ENCODE measurements at places on chromosomes 6 and 20.

- DNase-seq: no peak
These were observed 48.5 kb upstream of the SSTR4 start for GRCh38 chr20:22986601-22987000.

- DNase-seq: no peak
These were observed 105.6 kb upstream of the PLCB4 start for GRCh38 chr20:8963330-8963729.

- DNase-seq: no peak
These were observed 295.1 kb downstream of the ALDH8A1 start for GRCh38 chr6:134654751-134655150.

- DNase-seq: no peak
These were observed 46.1 kb upstream of the PBOV1 start for GRCh38 chr6:138264372-138264880.

GRCh38 chr6:14917109-14917910 is 328.6 kb upstream of the JARID2 start:
- DNase-seq: no peak

DNA sequence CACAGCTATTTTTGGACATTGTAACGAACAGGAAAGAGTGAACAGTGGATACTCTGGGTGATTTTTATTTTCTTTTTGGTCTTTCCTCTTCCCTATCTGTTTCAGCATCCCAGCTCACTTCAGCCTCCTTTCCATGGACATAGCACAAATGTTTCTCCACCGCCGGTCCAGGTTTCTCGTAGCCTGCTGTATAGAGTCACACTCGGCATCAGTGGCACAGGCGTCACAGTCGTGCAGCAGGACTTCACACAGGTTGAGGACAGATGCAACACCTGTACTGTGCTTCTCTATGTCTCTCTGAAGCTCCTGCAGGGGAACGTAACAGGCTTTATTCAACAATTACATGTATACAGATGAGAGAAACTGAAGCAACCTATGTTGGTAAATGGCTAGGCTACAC is 348.3 kb downstream of the ESR1 start:
- DNase-seq: no peak

DNA sequence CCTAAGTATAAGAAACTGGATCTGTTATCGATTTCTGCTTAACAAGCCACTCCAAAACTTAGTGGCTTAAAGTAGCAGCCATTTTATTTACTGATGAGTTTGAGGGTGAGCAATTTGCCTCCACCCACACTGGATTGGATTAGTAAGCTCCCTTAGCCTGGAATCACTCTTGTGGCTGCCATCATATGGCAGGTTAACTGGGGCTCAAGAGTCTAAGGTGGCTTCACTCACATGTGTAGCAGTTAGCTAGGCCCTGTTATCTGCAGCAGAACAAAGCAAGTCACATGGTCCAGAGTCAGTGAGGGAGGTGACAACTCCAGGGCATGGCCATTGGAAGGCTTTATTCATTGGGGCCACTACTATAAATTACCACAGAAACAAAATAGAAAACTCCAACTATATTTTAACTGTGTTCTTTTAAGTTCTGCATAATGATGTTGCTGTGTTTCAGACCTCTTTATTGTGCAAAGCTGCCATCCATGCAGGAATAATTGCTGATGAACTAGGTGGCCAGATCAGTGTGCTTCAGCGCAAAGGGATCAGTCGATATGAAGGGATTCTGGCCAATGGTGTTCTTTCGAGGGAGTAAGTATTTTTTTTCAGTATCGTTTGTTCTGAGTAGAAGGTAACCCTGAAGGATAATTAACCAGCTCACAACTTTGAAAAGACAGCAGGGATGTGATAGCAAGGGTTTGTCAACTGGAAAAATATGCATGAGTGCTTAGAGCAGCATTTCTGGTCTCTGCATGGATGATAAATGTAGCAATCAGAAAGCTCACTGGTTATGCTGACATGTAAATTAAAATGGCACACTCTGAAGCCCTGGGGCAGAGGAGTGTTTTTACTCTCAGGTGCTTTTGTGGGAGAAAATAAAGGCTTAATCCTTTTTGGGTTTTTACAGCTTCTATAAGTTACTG is 49.6 kb downstream of the DCBLD1 start:
- no peak for DNase-seq

- DNase-seq: no peak
These were observed 53.0 kb downstream of the NUDT3 start for GRCh38 chr6:34339432-34339831.

- no peak for DNase-seq
These were observed 105.1 kb downstream of the MKKS start for GRCh38 chr20:10328897-10329255.

DNA sequence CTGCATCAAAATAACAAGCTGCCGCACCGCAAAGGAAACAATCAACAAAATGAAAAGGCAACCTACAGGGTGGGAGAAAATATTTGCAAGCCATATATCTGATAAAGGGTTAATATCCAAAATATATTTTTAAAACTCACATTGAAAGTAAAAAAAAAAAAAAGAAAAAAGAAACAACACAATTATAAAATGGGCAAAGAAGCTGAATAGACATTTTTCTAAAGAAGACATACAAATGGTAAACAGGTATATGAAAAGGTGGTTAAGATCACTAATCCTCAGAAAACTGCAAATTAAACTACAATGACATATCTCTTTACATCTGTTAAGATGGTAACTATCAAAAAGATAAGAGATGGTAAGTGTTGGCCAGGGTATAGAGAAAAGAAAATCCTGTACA is 105.4 kb upstream of the LY86 start:
- no peak for DNase-seq

GRCh38 chr6:16430391-16431089 is 192.2 kb downstream of the GMPR start:
- no peak for DNase-seq

DNA sequence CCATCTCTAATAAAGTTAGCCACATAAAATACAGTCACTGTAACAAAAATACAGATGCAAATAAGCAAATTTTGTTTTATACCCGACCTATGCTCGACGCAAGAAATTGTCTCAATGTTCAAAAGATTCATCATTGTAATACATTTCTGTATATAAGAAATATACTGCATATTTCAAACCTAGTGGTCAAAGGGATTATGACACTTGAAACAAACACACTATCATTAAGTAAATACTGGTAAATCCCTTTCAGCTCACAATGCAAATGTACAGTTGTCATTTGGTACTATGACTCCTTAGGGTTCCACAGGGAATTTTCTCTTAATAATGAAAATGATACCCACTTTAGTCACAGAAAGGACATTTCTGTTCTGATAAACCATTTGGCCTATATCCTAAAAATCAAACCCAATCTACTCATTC is 2.2 kb downstream of the HIVEP2 start:
- DNase-seq: no peak

GRCh38 chr6:105135056-105135455 is 44.8 kb downstream of the POPDC3 start:
- no peak for DNase-seq

DNA sequence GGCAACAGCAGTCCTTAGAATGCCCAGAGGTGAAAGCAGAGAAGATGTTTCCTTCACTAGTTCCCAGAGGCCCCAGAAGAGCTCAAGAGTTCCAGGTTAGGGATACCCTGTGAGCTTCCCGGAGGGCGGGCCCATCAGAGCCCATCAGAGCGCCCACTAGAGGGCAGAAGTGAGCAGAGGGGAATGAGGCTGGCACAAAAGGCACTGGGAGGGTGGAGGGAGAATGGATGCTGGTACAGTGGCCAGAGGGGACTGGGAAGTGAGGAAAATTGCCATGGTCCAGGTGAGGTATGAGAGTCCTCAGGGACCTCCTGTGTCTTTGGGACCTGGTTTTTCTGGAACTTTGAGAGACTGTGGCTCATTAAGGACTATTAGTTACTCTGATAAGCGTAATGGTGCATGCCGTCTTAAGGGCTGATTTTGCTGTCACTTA is 57.3 kb downstream of the LINC00237 start:
- peak; percentile 74 for DNase-seq

DNA sequence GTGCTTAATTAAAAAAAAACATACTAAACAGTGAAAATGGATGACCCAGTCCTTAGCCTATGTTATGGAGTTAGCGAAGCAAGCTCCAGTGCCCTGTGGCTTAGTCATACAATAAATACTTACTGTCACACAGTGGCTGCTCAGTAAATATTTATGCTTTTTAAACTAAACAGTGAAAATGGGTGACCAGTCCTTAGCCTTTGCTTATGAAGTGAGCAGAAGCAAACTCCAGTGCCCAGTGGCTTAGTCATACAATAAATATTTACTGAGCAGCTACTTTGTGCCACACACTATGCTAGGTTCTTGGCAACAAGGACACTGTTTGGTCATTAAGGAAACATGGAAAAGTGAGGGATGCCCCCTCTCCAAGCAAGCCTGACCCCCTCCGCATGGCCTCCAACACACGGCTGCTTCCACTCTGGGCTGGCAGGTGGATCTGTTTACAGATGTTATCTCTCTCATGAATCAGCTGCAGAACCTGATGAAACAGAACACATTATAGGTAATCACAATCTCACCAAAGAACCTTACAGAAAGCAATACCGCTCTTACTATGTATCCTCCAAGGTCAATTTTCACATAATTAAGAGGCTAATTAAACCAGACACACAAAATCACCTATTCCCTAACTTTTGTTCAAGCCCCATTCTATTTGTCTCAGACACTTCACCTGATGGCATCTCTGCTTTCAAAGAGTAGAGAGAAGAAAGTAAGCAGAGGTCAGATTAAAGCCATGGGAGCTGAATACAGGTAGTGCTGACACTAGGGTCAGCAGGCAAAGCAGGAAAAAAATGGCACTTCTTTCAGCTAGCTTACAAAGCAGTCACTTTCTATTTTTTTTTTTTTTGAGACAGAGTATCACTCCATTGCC is 27.3 kb downstream of the CDK5RAP1 start:
- DNase-seq: no peak

GRCh38 chr20:36632487-36633284 is 13.3 kb downstream of the SLA2 start:
- DNase-seq: peak; percentile 59

DNA sequence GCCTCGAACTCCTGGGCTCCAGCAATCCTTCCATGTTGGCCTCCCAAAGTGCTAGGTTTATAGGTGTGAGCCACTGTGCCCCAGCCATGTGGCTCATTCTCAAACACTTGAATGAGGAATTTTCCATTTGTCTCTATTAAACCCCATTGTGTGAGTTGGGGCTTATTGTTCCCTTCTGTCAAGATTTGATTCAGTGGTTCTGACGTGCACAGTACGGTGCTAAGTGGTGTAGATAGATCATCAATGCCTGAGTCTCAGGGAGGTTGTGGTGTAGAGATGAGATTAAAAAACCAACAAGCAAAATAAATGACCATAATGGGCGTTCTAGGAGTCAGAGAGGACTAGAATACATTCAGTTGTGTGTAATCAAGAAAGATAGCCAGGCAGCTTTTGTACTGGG is 335.6 kb downstream of the PRL start:
- DNase-seq: no peak

DNA sequence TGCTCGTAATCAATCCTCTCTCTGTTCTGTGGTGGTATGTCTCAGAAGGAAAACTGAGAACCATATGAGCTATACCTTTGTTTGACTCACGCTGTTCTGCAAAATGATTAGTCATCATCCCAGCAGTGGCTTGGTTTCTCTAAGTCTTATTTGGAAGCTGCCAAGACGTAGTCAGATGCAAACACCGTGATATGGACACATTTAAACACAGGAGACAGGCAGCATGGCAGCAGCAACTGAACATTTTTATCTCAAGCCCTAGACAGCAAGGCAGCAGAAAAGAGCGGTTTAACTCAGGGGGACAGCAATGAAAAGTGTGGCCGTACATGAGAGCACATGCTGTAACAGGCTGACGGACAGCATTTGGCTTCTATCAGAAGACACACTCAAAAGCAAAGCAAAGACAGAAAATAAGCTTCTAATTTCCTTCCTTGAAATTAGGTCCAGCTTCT is 1295.1 kb downstream of the EPHA7 start:
- no peak for DNase-seq

DNA sequence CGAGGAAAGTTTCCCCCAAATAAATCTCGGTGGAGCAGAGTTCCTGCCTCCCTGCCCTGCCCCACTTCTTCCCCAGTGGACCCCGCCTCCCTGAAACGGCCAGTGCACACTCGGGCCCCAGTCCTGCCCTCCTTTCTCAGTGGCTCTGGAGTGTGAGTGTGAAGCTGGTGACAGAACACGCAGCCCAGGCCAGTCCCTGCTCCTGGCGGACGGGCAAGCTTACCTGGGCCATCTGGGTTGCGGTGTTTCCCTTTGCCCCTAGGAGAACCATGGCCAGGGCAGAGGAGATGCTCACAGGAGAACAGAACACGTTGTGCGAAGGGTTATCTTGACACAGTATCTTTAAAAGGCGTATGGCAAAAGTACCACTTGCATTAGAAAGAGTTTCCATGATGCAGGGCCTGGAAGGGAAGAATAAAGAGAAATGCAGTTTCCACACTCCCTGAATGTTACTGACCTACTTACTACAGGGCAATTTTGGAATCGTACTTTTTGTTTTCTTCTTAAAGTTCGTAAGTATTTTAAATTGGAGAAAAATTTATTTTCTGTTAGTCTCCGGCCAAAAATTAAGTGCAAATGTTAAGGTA is 2.8 kb downstream of the SERPINB9 start:
- DNase-seq: peak; percentile 44

- no peak for DNase-seq
These were observed 16.2 kb downstream of the FKBP1A start for GRCh38 chr20:1376408-1377270.

DNA sequence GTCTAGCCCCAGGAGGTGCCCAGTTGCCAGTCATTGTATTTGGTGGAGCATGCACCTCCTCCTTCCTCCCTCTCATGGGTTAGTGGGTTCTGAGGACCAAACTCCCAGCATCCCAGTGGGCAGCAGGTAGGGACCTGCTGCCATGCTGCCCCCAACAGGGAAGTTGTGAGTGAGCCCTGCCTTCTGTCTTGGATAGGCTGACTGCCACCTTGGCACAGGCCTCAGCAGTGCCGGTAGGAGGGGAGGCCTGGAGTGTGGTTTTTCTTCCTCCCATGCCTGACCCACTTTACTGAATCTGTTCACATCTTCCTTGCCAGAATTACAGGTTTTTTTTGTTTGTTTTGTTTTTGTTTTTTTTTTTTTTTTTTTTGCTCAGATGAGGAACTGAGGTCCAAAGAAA is 24.5 kb downstream of the PLCG1 start:
- no peak for DNase-seq

DNA sequence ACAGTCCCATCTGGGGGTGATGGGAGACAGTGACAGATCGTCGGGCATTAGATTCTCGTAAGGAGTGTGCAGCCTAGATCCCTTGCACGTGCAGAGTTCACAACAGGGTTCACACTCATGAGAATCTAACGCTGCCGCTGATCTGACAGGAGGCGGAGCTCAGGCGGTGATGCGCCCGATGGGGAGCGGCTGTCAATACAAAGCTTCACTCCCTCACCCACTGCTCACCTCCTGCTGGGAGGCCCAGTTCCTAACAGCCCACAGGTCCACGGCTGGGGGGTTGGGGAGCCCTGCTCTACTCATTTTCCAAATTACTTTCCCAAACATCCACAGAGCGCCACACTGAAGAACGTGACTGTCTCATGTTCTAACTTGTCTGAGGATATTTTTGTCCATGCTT is 25.3 kb downstream of the CTCFL start:
- no peak for DNase-seq

DNA sequence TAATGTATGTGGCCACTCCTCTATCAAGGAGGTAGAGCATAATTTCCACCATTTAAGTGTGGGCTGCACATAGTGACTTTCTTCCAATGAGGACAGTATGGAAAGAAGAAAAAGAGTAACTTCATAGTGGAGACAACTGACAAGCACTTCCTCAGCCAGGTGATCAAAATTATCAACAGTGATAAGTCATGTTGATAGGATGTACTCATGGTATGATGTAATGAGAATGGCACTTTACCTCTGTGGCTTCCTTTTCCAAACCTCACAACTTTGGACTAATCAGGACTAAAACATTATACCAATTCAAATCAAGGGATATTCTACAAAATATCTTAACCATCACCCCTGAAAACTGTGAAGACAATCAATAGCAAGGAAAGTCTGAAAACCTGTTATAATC is 302.3 kb upstream of the CITED2 start:
- no peak for DNase-seq

Measured in ecto neural progenitor cell (in vitro differentiated cells).